ENCODE measurements at places on chromosomes 4 and X. TPM values are rescaled to one million over a fixed set of nuclear protein-coding genes. Genes with fewer than 3 reads are reported as not detected.

Gene FAM47C
- not detected for total RNA-seq

Gene AKAP14
- not detected for total RNA-seq

Gene WDR17
- 1.1 TPM for total RNA-seq

DNA sequence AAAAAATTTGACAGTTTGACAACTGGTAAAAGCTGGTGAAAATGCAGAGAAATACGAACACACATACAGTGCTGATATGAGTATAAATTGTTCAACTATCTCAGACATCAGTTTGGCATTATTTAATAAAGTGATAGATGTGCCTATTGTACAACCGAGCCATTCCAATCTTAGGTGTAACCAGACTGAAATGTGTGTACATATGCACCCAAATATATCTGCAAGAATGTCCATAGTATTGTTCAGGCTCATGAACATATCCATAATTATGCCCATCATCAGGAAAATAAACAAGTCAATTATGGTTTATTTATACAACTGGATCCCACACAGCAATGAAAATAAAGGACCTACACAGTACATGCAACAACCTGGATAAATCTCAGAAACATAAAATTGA lies 188.9 kb upstream of the DDX53 start:
- H3K27me3 ChIP-seq: no peaks in the 10 kb centered on the region
- H3K27ac ChIP-seq: no peak overlapping the region
- no peaks in the 10 kb centered on the region for H3K4me1 ChIP-seq

DNA sequence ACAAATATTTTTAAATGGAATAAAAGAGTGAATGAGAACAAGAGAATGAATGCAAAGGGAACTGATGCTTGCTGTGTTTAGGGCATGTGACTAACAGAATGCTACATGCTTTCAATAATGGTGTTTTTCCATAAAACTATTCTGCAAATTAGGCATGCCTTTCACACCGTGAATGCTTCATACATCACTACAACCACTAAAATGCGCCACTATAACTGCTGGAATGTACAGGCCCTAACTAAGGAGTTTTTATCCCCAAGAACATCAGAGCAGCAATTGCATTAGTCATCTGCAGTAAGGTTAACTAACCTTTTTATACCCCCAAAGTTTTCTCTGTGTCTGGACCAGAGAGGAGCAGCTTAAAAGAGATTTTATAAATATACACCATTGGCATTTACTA lies 190.4 kb downstream of the ARAP2 start:
- H3K4me3 ChIP-seq: no peak overlapping the region
- H3K4me1 ChIP-seq: no peaks in the 10 kb centered on the region
- no peaks in the 10 kb centered on the region for H3K36me3 ChIP-seq
- DNase-seq: no peak
- H3K27me3 ChIP-seq: no peaks in the 10 kb centered on the region

Gene ADH1B
- not detected for total RNA-seq

GRCh38 chr4:89039730-89040338 lies 17.2 kb downstream of the FAM13A start:
- H3K27ac ChIP-seq: no peak overlapping the region
- H3K27me3 ChIP-seq: no peaks in the 10 kb centered on the region

- DNase-seq: no peak
- H3K4me3 ChIP-seq: no peak overlapping the region
Observed at GRCh38 chrX:78375894-78376293, 48.5 kb upstream of the CYSLTR1 start.

GRCh38 chr4:41620594-41621256 lies 82.8 kb downstream of the LIMCH1 start:
- no peaks in the 10 kb centered on the region for H3K4me1 ChIP-seq
- no peak overlapping the region for H3K4me3 ChIP-seq
- H3K36me3 ChIP-seq: no peaks in the 10 kb centered on the region
- no peak overlapping the region for H3K27ac ChIP-seq
- no peaks in the 10 kb centered on the region for H3K27me3 ChIP-seq

Gene ANXA10
- total RNA-seq: not detected

Gene TMEM175
- 69.4 TPM for total RNA-seq

- no peak for DNase-seq
- H3K27ac ChIP-seq: no peak overlapping the region
- no peak overlapping the region for H3K4me3 ChIP-seq
- no peaks in the 10 kb centered on the region for H3K36me3 ChIP-seq
- H3K4me1 ChIP-seq: no peaks in the 10 kb centered on the region
Observed at GRCh38 chr4:156197216-156197615, 243.6 kb upstream of the CTSO start.

GRCh38 chr4:10861036-10861435 lies 176.5 kb upstream of the CLNK start:
- DNase-seq: no peak
- no peaks in the 10 kb centered on the region for H3K4me1 ChIP-seq
- no peaks in the 10 kb centered on the region for H3K27me3 ChIP-seq
- H3K27ac ChIP-seq: no peak overlapping the region

DNA sequence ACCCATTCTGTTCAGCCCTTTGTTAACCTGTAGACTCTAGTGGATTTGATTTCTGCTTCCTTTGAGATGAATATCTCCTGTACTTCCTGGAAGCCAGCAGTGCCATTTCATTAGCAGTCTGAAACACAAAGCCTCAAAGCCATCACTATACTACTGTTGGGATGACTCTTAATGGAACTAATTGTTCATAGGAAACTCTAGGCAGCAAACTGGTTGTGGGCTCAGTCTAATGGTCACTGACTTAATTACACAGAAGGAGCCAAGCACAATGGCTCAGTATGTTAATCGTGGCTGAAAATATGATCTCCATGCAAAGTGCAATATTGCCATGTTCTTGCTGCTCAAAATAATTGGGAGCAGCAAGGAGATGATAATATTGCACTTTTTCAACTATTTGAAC lies 262.3 kb downstream of the ARHGAP24 start:
- DNase-seq: no peak
- H3K27me3 ChIP-seq: no peaks in the 10 kb centered on the region
- H3K4me3 ChIP-seq: no peak overlapping the region
- H3K36me3 ChIP-seq: no peaks in the 10 kb centered on the region
